ENCODE measurements at places on chromosomes 2 and 18.

DNA sequence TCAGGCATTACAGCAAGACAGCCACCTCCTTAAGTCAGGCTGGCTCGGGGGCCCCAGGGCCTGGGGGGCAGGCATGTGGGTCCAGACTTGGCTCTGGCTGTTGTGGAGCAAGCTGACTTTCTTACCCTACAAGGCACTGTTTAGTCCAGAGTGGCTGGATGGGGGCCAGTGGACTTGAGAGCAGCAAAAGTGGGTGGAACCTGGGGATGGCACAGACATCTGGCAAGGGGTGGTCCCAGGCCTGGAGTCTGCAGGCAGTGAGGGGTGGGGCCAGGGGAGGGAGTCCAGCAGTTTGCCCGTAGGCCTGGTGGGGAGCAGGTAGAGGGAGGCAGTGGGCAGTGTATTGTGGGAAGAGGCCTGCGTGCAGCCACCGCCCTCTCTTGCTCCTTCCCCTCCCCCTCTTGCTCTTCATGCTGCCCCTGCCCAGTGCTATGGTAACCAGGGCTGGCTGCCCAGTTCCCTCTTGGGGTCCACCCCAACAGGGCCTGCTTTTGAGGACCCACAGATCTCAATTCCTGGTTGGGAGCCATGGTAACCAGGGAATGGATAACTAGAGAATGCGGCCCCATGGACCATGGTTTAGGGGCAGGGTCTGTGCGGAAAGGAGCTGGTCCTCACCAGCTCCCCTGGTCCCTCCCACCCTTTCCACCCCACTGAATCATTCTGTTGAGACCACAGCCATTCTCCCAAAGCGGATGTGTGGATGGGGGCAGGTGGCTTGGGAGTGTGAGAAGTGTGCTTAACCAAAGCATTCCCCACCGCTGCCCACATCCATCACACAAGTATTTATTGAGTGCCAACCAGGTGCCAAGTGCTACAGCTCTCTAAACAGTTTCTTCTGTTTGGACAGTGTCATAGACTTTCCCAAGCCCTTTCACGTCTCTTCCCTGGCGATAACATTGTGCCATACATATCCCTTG is 19.3 kb downstream of the SPEG start:
- no peak for DNase-seq

GRCh38 chr2:121255358-121255757 is 29.6 kb downstream of the TFCP2L1 start:
- DNase-seq: no peak

- DNase-seq: no peak
These were observed 14.2 kb downstream of the INPP4A start for GRCh38 chr2:98458667-98459380.

DNA sequence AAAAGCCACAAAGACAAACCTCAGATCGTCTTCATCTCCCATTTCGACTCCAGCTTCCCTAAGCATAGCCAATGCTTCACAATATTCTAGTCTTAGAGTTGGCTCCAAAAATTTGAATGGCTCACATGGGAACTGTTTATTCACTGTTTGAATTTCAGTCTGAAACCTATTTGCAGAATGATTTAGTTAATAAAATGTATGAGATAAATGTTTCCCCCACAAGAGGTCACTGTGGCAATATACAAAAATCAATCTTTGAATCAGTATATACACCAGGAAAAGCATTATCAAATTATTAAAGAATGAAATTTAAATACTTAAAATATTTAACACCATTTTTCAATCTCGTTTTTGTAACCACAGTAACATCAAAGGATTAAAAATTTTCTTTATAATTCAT is 40.0 kb upstream of the MCM6 start:
- DNase-seq: peak; percentile 10

DNA sequence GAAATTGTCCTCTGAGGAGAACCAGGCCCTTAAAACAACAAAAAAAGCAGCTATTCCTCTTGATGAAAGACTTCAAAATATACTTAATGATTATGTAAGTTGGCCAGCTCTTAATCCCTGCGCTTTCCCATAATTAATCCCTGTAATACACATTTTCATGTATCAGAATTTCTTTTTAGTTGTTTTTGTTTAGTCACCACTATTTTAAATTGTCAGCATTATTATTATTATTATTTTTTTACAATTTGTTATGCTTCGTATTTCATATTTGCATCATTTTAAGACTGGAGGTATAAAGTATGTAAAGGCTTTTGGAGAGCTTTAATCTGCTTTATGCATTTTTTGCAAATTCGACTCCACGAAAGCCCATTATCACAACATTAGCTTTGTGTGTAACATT is 152.9 kb downstream of the ACOXL start:
- DNase-seq: no peak

GRCh38 chr2:38138419-38138818 is 62.5 kb upstream of the CYP1B1 start:
- DNase-seq: no peak

DNA sequence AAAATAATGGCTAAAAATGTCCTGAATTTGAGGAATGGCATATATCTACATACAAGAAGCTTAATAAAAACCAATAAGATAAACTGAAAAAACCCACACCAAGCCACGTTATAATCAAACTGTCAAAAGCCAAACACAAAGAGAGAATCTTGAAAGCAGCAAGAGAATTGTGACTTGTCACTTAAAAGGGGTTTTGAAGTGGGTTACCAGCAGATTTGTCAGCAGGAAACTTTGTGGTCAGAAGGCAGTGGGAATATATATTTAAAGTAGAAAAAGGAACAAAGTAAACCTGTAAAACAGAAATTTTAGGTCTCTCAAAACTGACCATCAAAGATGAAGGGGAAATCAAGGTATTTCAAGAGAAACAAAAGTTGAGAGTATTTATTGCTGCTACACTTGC is 171.9 kb upstream of the CNTNAP5 start:
- DNase-seq: no peak

DNA sequence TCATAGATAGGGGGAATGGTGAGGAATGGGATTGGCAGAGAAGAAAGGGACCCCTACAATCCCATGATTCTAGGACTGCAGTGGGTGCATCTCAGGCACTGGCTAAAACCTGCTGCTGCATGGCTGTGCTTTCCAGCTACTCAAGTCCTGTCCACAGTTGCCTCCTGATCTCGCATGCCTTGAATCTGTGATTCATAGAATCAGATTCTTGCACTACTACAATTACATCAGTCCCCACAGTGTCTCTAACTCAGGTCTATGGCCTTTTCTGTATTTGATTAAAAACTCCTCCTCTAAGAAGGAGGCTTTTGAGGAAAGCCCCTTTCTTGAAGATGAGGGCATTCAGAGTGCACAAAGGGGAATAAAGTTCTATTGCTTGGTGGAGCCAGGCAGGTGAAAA is 117.4 kb downstream of the LRATD1 start:
- peak; percentile 13 for DNase-seq

Data from non-pigmented ciliary epithelial cell (primary cell).